ENCODE measurements at places on chromosomes 6 and 20.

GRCh38 chr6:144434308-144434990 lies 149.3 kb downstream of the UTRN start:
- no peak for DNase-seq

- DNase-seq, result peak; percentile 55
Observed at GRCh38 chr6:158818581-158819212, 471 bp downstream of the EZR start.

GRCh38 chr6:140436023-140436811 lies 1061.8 kb upstream of the CITED2 start:
- no peak for DNase-seq

GRCh38 chr6:87822011-87822410 lies 120.0 kb upstream of the AKIRIN2 start:
- DNase-seq, result no peak

GRCh38 chr20:50996901-50997865 lies 25.7 kb downstream of the KCNG1 start:
- DNase-seq, result no peak

GRCh38 chr6:155077784-155078183 lies 82.7 kb downstream of the TIAM2 start:
- DNase-seq, result no peak

DNA sequence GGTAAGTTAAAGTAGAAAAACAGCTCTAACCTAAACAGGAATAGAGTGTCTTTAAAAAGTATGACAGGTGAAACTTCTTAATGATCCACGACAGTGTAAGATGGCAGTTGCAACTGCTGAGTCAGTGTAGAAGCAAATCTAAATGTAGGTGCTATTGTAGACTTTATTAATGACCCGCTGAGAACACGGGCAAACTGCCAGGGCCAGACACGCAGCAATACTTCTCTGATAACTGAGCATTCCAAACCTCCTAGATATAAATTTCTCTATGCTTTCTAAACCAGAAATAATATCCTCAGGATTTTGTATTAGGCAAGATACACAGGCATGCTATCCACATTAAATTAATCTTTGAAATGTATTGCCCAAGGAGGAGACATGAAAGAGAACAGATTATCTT lies 1076.4 kb downstream of the HACE1 start:
- DNase-seq, result no peak

DNA sequence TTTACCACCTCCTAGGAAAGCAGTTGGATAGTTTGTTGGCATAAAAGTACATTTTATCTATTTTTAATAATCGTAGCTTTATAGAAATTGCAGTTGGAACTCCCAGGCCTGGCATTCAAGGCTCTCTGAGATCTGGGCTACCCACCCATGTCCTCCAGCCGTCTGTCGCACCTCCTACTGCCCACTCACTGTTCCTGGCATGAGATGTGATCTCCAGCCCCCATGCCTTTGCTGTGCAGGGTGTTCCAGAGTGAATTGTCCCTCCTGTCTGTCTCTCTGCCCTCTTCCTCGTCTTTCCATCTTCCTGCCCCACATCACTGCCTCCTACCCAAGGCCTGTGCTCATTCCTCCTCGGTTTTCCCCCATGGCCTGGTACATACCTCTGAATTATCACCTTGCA lies 50.7 kb downstream of the PTPN1 start:
- no peak for DNase-seq

DNA sequence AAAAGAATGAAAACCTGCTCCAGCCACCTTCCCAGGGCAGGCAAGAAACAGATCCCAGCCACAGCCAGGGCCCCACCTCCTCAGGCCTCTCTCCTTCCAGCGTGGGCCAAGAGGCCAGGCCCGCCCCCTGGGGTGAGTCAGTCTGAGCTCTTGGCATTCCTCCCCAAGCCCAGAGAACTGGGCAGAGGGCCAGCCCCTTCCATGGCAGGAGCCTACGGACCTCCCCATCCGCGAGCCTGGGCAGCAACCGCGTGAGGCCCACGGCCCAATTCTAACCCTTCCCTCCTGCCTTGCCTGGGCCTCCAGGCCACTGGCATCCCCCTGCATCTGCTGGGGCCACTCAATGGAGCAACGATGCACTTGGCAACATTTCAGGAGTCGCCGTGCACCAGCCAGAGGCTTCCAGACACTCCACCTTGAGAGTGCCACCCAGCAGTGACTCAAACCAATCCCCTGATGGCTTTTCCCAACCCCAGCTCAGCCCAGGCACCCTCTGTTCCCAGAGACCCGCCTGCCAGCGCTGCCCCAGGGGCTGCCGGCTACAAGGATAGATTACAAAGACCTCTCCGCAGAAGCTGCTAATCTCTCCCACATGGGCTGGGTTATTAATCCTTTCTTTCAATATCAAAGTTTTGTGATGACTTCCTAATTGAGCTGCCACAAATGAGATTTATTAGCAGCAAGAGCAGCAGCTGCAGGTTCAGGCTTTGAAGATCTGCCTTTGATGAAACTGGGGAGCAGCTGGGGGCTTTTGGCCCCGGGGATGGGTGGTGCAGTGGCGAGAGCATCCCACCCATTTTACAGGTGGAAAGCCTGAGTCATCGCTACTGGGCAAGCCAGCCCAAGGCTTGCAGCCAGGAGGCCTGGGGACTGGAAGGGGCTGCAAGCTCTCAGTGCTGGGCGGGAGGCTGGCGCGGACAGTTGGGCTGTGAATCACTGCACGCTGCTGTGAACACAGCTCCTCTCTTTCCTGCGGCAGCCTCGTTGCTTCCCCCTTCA lies 85.7 kb downstream of the NFATC2 start:
- DNase-seq, result peak; percentile 12

GRCh38 chr20:23570178-23570760 lies 2.0 kb upstream of the CST9L start:
- no peak for DNase-seq

GRCh38 chr20:19310541-19310940 lies 98.1 kb downstream of the SLC24A3 start:
- DNase-seq, result no peak

DNA sequence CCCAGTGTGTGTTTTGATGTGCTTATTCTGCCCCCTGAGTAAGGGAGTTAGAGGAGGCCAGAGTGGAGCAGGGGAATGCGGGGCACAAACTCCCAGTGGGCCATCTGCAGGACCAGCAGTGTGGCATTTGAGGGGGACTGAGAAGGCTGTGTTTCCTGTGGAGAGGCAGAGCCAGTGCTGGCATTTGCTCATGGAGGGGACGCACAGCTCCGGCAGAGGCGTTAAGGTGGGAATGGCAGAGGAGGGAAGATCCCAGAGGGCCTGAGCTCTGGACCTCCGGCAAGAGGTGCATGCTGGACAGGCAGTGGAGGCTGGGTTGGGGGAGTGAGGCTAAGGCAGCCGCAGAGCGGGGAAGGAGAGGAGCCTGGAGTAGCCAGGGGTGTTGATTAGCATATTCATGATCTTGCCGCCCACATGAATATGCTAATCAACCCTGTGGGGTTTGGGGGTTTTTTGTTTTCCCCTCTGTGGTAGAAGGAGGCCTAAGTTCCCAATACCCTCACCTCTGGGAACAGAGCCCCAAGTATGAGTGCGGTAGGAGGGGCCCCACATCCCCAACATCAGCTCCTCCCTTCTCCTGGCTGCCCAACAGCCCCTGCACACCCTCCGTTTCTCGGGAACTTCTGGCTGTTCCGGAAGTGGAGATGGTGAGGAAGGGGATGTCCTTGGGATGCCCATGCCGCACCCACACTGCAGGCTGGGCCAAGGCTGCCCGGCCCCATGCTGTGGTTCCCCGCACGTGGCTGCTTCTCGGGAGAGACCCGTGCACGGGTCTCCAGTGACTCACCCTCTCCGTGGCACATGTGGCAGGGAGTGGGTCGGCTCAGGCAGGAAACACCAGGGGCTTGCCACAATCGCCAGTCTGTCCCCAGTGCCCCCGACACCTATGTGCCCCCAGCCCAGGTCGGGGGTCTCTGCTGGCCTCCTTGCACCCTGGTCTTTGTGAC lies 33.8 kb downstream of the DLGAP4 start:
- DNase-seq, result peak; percentile 17

DNA sequence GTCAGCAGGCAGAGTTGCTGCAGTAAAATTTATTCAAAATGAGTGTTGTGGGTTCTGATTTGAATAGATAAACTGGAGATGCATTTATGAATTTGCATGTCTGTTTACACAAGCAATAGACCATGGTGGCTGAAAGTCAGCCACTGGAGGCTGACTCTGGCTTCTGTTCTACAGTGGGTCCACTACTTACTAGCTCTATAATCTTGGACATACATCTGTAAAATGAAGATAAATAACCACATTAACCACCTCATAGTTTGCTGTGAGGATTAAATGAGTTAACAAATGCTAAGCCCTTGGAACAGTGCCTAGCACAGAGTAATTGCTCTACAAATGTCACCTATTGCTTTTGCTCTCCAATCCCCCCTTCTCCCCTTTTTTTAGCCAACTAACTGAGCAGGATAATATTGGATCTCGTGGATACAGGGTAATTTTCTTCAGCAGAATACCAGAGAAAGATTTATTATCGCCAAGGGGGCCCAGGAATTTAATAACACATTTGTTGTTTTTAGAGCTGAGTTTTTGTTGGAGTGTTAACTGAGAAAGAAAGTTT lies 1.4 kb upstream of the PM20D2 start:
- no peak for DNase-seq

GRCh38 chr6:56677559-56677958 lies 34.9 kb upstream of the DST start:
- no peak for DNase-seq

DNA sequence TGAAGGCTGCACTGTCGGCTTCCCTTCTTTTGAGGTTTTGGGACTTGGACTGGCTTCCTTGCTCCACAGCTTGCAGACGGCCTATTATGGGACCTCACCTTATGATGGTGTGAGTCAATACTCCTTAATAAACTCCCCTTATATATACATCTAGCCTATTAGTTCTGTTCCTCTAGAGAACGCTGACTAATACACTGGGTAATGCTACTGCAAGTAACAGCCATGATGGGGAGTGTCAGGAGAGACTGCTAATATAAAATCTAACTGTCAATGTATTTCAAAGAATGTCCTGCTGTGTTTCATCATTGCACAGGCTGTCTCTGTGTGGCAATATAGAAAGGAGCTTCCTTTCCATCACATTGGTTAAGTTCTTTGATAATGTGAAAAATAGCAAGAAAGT lies 57.7 kb upstream of the UST start:
- no peak for DNase-seq

DNA sequence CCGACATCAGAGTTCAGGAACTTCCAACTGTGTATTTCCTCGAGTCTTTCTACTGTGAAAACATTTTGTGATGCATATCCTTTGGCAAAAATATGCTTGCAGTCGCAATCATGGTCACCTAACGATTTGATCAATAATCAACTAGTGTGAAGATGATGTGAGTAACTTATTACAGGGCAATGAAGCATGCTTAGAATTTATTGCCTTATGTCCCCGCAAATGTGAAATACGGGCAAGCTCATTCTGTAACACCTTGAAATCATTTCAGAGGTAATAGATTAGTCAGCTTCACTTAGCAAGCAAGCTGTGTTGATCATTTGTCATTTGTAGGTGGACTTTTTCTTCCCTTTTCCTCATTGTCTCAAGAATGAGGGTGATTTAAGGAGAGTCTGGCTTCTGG lies 67.9 kb upstream of the DOK5 start:
- no peak for DNase-seq

GRCh38 chr6:54050750-54051149 lies 60.5 kb upstream of the MLIP start:
- no peak for DNase-seq

- no peak for DNase-seq
Observed at GRCh38 chr6:56618050-56618449, 24.6 kb downstream of the DST start.

- DNase-seq, result no peak
Observed at GRCh38 chr6:123550052-123550617, 86.6 kb downstream of the TRDN start.

- no peak for DNase-seq
Observed at GRCh38 chr20:61599541-61599992, 347.5 kb downstream of the CDH4 start.

GRCh38 chr6:163398115-163398514 lies 16.4 kb upstream of the QKI start:
- no peak for DNase-seq

GRCh38 chr20:63418617-63419016 lies 53.8 kb downstream of the KCNQ2 start:
- DNase-seq, result no peak

DNA sequence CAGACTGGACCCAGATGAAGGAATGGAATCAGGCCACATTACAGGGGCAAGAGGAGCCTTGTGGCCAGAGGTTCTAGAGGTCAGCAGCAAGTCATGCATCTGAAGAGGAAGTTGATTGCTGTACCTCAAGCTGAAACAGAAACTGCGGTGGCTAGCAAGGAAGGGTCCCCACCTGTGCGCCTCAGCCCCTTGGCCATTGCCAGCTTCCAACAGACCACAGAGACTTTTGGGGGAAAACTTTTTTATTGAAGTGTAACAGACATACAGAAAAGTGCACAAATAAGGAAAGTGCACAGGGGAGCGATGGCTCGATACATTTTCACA lies 26.8 kb upstream of the SLC9A8 start:
- no peak for DNase-seq

- no peak for DNase-seq
Observed at GRCh38 chr6:43798688-43799444, 28.9 kb downstream of the VEGFA start.

DNA sequence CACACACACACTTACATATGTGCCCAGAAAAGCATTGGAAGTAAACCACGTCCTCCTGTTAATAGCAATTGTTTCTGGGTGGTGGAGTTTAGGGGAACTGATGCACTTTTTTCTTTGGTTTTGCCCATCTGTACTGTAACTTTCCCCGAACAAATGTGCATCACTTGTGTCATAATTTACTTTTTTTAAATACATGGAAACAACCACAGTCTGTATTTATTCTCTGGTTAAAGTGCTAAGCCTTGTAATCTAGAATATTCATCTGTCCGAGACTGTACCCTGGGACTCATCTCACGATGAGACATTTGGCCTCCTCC lies 61.5 kb upstream of the CD93 start:
- DNase-seq, result no peak

- DNase-seq, result no peak
Observed at GRCh38 chr20:61609461-61609860, 357.4 kb downstream of the CDH4 start.

DNA sequence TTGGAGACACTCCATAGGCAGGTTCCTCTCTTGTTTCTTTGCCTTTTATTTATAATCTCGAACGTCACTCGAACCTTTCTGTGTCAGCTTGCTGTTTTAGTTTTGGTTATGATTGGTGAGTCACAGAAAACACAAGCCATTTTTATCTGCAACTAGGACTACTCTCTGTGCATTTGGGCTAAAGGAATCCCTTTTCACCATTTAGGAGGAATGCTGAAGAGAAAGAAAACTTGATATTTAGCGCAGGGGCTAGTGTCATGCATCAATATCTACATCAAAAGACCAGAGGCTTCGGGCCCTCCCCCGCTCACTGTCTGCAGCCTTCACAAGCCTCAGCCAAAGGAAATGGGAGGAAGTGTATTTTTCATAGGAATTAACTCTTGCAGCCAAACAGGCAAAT lies 507.8 kb upstream of the CITED2 start:
- DNase-seq, result no peak

DNA sequence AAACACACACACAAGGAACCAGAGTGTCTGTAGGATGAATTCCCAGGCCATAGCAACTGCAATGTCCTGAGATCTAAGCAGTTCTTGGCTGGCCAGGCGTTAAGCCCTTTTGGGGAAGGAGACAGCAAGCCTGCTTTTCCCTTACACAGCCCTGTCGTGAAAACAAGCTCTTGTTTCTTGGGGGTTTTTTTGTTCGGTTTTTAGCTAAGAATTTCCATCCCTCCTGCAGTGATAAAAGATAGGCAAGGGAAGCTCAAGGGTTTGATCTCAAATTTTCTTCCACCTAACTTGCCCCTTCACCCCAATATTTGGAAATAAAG lies 1.5 kb downstream of the TNFRSF21 start:
- no peak for DNase-seq
